ENCODE measurements at places on chromosomes 1 and 21. TPM values are rescaled to one million over a fixed set of nuclear protein-coding genes. Genes with fewer than 3 reads are reported as not detected.
A peak's percentile ranks its signal among the peaks of the same experiment; 100 is the strongest.

- no peaks in the 10 kb centered on the region for H3K4me1 ChIP-seq
- H3K27me3 ChIP-seq: no peaks in the 10 kb centered on the region
- no peak for DNase-seq
- peaks cover 88% of the 10 kb centered on the region for H3K36me3 ChIP-seq
- no peak overlapping the region for H3K27ac ChIP-seq
These were observed 33.9 kb downstream of the PCNT start for GRCh38 chr21:46357684-46358425.

GRCh38 chr1:4084896-4085295, 184.8 kb upstream of the C1orf174 start:
- H3K27ac ChIP-seq: no peak overlapping the region
- no peak for DNase-seq
- no peak overlapping the region for H3K4me3 ChIP-seq
- H3K27me3 ChIP-seq: peaks cover 83% of the 10 kb centered on the region

DNA sequence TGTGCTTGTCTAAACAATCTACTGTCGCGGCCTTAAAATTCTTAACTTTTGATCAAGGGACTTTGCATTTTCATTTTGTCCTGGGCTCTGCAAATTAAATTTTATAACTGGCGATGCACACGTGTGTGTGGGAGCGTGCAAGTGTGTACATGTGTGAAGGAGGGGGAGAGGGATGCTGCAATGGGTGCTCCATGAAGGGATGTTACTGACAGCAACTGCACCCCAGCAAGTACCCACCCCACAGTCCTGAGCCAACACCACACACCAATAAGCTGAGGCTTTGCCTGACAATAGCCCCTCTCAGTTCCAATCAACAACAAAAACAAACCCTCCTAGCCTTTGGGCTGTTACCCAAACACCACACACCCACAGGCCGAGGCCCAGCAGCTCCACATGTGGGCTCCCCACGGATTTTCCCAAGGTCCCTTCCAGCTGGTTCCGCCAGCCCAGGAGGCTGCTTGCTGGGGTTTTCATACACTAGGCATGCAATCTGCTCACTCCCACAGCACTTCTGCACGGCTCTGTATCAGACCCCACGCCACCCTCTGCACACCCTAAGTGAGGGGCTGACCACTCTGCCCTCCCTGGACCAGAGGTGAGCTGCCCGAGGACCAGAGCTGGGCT, 32.8 kb upstream of the IFFO2 start:
- no peak for DNase-seq
- no peaks in the 10 kb centered on the region for H3K4me1 ChIP-seq
- H3K4me3 ChIP-seq: no peak overlapping the region

GRCh38 chr1:111803951-111804350, 48.2 kb downstream of the DDX20 start:
- no peak overlapping the region for H3K4me3 ChIP-seq
- H3K27ac ChIP-seq: peak overlapping the region; percentile 89
- DNase-seq: no peak
- H3K4me1 ChIP-seq: peaks cover 38% of the 10 kb centered on the region
- no peaks in the 10 kb centered on the region for H3K27me3 ChIP-seq

IVL gene
- not detected for total RNA-seq

DNA sequence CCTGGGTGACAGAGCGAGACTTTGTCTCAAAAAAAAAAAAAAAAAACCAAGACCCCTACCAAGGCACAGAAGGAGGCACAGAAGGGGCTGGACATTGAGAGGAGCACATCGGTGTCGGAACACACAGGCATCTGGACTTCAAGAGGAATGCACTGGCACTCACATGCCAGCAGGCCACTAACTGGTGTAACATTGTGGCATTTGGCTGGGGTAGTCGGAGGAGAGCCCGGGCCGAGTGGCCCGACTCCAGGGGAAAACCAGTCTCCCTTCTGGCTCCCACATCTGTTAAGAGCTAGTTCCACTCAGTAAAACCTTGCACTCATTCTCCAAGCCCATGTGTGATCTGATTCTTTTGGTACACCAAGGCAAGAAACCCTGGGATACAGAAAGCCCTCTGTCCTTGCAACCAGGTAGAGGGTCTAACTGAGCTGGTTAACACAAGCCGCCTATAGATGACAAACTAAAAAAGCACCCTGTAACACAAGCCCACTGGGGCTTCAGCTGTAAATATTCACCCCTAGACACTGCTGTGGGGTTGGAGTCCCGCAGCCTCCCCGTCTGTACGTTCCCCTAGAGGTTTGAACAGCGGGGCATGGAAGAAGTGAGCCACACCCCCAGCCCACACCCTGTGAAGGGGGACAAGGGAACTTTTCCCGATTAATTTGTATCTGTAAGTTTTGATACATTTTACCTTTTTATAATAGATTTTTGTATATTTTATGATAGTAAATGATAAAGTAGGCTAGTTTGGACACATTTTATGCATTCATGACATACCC, 17.2 kb upstream of the AKIRIN1 start:
- no peaks in the 10 kb centered on the region for H3K36me3 ChIP-seq
- H3K4me3 ChIP-seq: no peak overlapping the region
- no peaks in the 10 kb centered on the region for H3K27me3 ChIP-seq
- H3K4me1 ChIP-seq: no peaks in the 10 kb centered on the region
- DNase-seq: peak; percentile 22

TNFSF4 gene
- 0.44 TPM for total RNA-seq

DNA sequence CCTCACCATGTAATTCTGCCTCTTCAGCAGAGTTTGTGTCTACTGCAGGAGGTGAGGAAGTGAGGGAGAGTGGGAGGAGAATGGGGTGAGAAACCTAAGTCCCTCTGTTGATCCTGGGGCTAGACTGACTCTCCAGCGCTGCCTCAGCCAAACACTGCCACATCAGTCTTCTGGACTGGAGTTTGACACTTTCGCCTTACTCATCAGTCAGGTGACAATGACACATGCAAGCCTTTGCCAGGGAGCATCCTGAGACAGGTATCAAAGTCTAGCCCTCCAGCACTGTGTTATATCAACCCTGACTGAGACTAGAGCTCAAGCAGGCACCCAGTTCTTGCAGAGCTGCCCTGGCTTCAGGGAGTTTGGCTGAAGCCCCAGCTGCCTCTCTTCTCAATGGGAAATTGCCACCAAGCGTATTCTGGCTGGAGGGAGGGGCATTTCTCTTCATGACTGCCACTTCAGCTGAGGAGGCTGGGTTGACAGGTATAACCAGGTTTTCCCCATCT, 33.3 kb upstream of the SUCO start:
- H3K27ac ChIP-seq: no peak overlapping the region
- H3K4me3 ChIP-seq: no peak overlapping the region
- H3K4me1 ChIP-seq: peaks cover 12% of the 10 kb centered on the region

SLFNL1 gene
- total RNA-seq: 0.16 TPM

ZNF695 gene
- not detected for total RNA-seq

Data from left ventricle myocardium inferior (tissue), 1 donor.